HAP-1 (cell line): ENCODE measurements at places on chromosomes 3 and 15.

GRCh38 chr15:79798311-79798710, 98.5 kb downstream of the MTHFS start:
- DNase-seq, result no peak

- no peak for DNase-seq
Observed at GRCh38 chr3:160822936-160823335, 66.9 kb downstream of the PPM1L start.

DNA sequence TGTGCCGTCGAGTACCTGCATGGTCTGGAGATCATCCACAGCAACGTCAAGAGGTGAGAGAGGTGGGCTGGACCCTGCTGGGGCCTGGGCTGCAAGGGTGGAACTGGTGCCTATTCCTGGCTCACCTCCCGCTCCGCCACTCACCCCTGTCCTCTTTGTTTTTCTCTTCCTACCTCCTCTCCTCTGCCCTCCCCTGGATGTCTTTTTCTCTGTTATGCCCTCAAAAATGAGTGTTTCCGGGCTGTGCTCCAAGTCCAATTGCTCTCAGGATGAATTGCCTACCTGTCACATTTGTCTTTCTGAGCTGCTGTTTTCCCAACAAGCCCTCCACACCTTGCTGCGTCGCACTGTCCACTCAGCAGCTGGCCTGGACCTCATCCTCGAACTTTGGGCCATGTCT, 28.5 kb upstream of the TATDN2 start:
- no peak for DNase-seq

DNA sequence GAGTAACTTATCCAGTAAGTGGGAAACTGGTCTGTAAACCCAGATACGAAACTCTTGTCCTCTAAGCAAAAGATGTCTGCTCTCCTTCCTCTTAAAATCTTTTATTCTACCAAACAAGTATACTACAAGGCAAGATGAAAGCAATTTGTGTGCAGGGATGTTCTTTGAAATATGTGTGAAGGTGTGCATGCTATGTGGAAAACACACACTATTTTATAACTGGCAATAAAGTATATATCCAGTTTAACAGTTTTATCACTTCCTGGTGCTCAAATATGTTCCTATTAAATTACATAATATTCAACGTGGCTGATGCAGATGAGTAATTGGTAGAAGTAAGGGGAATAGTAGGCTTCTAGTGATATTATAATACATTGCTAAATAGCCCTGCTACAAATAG, 566.5 kb downstream of the ROBO2 start:
- DNase-seq, result no peak

GRCh38 chr3:188470508-188471130, 316.7 kb downstream of the LPP start:
- DNase-seq, result no peak

DNA sequence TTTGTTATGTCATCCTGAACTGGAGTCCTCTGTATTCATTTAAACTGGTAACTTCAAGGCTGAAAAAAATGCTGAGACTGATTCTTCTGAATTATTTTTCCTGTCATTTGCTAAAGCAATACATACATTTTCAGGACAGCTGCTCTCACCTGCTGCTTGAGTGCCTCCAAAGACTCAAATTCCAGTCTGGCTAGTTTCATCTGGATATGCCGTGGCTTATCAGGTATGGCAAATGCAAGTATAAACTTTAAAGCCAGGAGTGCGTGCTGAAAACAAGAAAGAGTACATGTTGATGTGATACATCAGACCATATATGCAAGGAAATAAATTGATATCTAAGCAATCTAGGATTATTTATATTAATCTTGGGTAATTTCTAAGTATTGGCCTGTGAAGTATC, 146.1 kb downstream of the SNRK start:
- no peak for DNase-seq

- no peak for DNase-seq
Observed at GRCh38 chr3:141737093-141737492, 1.0 kb upstream of the RNF7 start.

GRCh38 chr15:65423976-65424679, 1.4 kb upstream of the IGDCC4 start:
- DNase-seq, result no peak

- no peak for DNase-seq
Observed at GRCh38 chr3:52195823-52196331, 2.1 kb upstream of the ALAS1 start.

- DNase-seq, result no peak
Observed at GRCh38 chr3:59704292-59704691, 654.5 kb upstream of the CFAP20DC start.

DNA sequence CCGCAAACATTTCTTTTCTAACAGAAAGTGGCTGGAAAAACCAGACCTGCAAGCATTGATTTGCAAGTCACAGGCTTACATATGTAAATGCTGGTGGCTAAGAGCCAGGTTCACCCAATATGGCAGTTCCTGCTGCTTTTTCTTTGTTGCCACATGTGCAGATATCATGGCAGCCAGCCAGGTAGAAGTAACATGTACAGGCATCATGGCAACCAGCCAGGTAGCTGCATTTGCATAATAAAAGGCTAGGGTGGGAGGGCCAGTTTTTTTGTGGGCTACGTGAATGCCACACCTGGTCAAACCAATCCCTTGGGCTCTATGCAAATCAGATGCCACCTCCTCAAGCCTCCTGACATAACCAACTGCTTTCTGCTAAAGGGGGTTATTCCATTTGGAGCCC, 2.8 kb upstream of the SMCO1 start:
- peak; percentile 98 for DNase-seq

- DNase-seq, result no peak
Observed at GRCh38 chr3:141485641-141486495, 959 bp upstream of the RASA2 start.

DNA sequence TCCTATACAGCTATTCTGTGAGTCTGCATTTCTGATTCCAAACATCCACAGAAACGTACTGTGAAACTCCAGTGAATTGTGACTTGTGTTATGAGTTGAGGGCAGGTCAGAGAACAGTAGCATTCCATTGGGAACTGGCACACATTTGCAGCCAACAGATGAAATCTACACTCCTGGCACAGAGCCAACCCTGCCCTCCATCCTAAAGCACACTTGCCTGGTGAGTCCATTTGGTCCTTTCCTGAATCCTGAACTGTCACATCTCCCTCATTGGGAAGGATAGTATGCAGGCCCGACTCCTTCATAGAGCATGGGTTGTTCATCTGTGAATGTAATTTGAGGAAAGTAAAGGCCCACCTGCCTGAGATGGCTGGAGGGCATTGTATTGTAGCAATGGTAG, 314.3 kb upstream of the RASGRP1 start:
- DNase-seq, result no peak

DNA sequence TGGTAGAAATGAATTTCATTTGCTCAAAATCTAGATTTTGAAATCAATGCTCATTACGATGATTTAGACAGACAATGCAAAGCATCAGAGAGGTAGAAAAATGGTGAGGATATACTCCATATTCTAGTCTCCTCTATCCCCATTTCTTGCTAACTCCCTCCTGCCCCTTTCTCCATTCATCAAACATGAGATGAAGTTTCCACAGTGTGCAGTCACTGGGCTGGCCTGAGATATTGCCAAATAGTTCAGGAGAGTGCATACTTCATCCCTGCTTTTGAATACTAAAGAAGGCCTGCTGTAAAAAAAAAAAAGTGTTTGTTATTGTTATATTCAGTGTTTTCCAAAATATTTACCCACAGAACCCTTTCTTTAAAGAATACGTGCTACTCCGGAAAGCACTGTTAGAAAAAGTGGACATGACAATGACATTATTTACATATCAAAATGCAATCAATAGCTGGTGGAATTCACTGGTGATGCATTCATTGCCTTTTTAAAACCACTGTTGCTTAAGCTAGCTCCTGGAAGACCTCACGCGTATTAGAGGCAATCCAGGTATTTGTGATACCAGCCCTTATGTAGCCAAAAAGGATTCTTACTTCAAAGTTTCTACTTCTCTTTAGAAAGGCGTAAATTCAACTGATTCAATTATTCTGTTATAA, 247.6 kb upstream of the SOX2 start:
- peak; percentile 65 for DNase-seq

DNA sequence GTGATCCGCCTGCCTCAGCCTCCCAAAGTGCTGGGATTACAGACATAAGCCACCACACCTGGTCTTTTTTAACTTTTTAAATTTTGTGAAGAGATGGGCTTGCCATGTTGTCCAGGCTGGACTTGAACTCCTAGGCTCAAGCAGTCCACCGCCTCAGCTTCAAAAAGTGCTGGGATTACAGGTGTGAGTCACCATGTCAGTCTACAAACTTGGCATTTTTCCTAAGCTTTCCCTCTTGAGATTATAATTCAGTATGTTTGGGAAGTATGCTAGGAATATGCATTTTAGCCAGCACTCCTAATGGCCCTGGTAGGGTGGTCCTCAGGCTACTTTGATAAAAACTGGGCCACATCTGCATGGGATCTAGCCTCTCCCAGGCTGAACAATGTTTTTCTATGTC, 4.4 kb downstream of the WDR73 start:
- DNase-seq, result no peak

- DNase-seq, result no peak
Observed at GRCh38 chr3:127065561-127066290, 82.8 kb downstream of the PLXNA1 start.

GRCh38 chr3:24476871-24477656, 17.6 kb downstream of the THRB start:
- DNase-seq, result peak; percentile 88

DNA sequence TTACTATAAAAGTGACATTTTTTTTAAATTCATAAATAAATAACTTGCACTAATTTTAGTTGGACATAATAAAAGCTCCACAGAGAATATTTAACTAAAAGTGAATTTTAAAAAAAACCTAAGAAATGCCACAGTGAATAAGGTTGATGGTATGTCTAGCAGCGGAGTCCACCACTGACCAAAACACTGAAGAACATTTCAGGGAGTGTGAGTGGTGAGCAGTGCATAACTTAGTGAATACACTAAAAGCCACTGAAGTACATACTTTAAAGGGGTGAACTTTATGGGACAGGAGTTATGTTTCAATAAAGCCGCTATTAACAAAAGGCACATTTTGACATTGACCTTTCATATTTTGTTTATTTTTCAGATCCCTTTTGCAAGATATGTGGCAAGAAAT, 32.3 kb downstream of the SRP14 start:
- DNase-seq, result no peak

- DNase-seq, result no peak
Observed at GRCh38 chr3:143716731-143717130, 131.5 kb downstream of the SLC9A9 start.

GRCh38 chr15:53446376-53446775, 313.1 kb downstream of the WDR72 start:
- DNase-seq, result no peak

DNA sequence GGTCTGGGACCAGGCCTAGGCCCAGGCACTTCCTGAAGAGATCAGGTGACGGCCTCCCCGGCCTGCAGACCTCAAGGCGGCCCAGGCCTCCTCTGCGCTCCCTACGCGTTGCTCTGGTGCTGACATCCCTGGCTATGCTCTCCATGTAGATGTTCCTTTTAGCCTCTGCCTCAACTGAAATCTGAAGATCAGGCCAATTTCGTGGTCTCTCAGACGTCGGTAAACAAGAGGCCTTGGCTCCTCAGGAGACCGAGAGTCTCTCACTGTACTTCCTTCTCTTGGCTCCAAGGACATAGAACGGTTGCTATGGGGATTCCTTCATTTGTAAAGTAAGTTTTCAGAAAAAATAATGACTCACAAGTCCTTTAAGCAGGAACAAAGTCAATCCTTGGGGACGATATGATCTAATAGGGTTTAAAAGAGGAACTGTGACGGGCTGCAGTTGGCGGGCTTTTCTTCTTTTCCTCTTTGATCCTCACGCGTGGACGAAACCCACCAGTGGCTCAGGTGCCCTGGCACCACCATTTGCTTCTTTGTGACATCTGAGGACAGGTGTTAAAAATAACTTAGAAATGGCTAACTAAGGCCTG, 55.6 kb upstream of the CGNL1 start:
- DNase-seq, result no peak

DNA sequence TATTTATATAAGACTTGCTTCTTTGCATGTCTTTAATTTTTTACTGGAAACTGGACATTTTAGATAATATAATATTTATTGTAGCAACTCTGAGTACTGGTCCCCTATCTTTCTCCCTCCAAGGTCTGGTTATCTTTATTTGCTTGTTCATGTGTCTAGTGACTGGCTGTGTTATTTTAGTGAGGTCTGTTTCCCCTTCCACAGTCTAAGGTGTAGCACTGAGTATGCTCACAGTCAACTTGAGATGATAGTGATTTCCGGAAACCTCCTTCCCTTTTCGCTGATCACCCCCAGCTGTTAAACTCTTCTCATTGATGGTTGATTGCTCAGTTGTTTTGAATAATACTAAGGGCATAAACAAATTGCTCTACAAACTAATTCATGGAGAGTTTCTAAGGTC, 37.0 kb downstream of the PCNP start:
- no peak for DNase-seq

DNA sequence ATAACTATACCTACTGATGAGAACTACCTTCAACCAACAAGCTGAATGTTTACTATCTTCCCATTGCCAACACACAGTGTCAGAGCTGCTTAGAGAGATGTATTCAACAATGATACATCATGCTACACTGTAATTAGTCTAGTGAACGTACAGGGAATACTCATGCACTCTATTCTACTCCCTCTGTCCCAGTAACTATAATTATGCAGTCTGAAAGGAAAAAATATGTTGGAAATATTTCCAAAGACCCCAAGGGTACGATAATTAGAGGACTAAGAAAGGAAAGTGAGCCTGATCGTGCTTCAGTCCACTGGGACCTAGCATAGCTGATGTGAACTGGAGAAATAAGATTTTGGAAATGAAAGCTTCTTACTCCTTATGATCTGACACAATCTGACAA, 36.9 kb upstream of the FSIP1 start:
- no peak for DNase-seq

- no peak for DNase-seq
Observed at GRCh38 chr3:52053307-52054304, 2.8 kb downstream of the DUSP7 start.

DNA sequence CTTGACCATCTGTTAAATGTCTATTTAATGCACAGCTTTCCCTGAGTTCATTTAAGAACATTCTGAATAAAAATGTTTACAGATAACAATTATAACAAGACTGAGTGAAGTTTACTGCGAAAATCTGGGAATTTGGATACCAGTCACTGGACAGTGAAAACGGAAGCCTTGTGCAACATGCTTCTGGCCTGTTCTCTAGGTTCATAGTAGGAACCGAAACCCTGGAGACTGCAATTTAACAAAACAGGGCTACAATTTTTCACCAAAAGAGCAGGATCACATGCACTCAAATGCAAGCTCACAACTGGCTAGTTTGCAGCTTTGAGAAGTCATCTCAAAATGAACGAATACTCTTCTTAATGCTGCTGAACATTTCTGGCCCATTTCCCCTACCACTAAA, 435.9 kb downstream of the NR2F2 start:
- no peak for DNase-seq

GRCh38 chr15:34709866-34710265, 44.9 kb downstream of the GJD2 start:
- no peak for DNase-seq

GRCh38 chr3:102085431-102086176, 236.3 kb downstream of the NFKBIZ start:
- DNase-seq, result no peak

- no peak for DNase-seq
Observed at GRCh38 chr3:197709135-197709534, 27.6 kb downstream of the RUBCN start.
